ENCODE measurements at places on chromosomes 1 and 21.
A peak's percentile ranks its signal among the peaks of the same experiment; 100 is the strongest.

DNA sequence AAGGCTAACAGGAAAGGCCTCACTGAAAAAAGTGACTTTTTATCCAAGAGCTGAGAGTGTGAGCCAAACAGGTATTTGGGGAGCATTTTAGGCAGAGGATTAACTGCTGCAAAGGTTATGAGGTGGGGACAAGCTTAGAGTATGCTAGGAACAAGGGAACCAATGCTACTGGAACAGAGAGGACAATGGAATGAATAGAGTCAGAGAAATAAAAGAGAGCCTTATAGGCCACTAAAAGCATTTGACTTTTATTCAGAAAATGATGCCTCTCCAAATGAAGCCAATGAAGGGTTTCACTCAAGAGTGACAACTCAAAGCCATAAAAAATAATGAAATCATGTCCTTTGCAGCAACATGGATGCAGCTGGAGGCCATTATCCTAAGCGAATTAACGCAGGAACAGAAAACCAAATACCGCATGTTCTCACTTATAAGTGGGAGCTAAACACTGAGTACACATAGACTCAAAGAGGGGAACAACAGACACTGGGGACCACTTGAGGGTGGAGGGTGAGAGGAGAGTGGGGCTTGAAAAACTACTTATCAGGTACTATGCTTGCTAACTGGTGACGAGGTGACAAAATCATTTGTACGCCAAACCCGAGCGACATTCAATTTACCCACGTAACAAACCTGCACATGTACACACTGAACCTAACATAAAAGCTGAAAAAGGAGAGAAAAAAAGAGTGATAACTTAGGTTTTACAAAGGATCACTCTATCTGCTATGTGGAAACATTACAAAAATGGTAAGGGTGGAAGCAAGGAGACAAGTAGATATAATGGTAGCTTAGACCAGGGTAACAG lies 11.1 kb downstream of the PTP4A2 start:
- no peak for DNase-seq

GRCh38 chr1:77642196-77642595 lies 40.3 kb downstream of the ZZZ3 start:
- no peak for DNase-seq

DNA sequence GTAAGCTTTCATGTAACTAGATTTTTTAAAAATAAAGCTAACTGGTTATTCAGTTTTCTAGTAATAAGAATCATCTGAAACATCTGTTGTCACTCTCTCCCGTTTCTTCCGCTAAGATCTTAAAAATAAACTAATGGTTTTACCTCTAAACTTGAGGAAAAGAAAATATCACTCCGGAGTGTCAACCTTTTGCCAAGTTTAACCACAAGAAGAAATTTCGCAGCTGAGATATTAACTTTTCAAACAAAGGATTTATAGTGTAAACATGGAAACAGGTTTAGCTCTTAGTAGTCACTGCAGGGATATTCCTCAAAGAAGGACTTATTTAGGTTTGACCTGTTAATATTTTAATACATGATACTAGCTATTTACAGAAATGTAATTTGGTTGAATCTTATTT lies 954.9 kb downstream of the ADGRL2 start:
- DNase-seq = no peak

- DNase-seq = no peak
These were observed 133.2 kb upstream of the ZBTB40 start for GRCh38 chr1:22318279-22318981.

GRCh38 chr1:160307118-160307791 lies 22.3 kb upstream of the PEX19 start:
- no peak for DNase-seq

GRCh38 chr1:248421384-248421783 lies 18.5 kb downstream of the OR2T1 start:
- DNase-seq = no peak

DNA sequence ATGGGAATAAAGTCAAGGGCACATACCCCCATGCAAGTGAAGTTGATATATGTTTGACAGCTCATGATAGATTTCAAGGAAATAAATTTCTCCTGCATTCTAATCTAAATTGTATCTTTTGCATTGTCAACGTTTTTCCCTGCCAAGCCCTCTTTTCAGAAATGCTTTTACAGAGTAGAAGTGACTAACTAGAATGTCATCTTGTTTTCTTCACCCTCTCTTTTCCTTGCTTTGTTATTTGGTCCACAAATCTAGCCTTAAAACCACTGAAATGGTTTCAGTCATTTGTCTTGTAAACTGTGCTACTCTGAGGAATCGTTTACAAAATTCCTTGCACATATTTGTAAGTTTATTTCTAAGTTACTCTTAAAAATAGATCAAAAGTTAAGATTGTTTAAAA lies 600.8 kb upstream of the CXADR start:
- DNase-seq = no peak

DNA sequence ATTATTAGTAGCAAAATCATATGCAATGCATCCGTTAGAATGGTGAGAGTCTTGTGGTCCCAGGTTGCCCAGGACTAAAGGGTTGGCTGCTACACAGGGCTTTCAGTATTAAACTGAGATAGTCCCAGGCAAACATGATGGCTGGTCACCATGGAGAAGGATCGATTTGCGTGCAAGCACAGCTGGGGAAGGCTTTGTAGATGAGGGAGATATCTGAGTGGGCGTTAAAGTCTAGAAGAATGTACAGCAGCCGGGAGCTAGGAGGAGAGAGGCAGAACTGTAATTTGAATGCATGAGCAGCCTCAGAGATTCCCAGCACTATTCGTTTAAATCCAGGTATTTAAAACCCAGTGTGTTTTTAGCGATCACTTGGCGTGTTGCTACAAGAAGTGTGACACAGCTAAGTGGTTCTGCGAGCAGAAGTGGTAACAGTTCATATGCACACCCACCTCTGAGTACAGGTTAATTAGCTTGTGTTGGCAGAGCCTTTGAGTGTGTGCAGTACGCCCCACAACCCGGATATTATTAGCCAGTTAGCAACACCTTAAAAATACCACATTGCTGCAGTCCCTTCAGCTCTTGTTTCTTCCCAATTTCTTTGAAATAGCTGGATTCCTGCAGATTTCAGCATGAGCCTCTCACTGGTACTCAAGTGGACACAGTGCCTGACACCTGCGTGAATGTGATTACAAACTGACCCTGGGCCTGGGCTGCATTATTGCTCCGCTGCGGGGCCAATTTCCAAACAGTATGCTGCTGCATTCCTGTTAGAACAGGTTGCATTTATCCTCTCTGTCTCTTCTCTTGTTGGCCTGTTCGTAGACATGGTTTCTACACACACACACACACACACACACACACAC lies 67.2 kb upstream of the SCAF4 start:
- no peak for DNase-seq

DNA sequence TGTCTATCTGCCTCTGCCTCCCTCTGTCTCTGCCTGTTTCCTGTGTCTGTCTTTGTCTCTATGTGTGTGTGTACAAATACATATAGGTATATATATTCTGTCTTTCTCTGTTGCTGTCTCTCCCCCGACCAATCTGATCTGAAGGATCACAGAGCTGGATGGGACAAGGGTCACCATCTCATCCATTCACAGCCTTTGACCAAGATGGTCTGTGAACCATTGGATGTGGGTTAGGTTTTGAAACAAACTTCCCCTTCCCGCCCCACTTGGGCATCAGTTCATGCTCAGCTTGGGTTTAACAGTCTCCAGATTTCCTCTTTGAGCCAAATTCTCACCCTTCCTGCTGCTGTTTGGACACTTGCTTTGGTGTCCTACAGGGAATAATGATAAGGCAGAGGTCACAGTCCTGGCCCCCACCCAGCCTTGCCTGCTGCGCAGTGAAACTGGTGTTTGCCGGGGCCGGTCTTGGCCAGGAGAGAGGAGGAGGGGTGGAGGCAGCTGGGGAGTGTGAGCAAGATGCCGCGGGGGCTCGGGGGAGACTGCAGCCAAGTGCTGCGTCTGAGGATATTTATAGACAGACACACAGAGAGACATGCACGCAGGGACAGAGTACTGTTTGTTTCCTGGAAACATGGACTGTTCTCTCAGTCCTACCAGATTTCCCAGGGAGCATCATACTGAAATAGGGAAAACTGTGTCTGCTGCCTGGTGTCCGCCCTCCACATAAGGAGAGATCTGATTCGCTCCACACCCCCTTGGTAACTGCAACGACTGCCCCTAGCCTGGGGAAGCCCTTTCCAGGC lies 27.0 kb upstream of the BTG2 start:
- no peak for DNase-seq

DNA sequence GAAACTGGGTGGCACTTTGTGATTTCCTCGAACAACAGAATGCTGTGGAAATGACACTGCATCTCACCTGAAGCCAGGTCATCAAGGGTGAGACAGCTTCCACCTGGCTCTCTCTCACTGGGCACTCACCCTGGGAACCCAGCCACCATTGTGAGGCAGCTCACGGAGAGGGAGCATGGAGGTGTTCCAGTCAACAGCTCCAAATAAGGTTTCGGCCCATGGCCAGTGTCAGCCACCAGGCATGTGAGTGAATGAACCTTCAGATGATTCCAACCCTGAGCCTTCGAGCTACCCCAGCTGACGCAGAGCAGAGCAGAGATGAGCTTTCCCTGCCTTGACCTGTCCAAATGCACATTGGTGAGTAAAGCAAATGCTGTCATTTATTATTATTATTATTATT lies 58.1 kb downstream of the SYDE2 start:
- DNase-seq = no peak

- DNase-seq = no peak
These were observed 28.5 kb downstream of the CCDC185 start for GRCh38 chr1:223421676-223422075.

DNA sequence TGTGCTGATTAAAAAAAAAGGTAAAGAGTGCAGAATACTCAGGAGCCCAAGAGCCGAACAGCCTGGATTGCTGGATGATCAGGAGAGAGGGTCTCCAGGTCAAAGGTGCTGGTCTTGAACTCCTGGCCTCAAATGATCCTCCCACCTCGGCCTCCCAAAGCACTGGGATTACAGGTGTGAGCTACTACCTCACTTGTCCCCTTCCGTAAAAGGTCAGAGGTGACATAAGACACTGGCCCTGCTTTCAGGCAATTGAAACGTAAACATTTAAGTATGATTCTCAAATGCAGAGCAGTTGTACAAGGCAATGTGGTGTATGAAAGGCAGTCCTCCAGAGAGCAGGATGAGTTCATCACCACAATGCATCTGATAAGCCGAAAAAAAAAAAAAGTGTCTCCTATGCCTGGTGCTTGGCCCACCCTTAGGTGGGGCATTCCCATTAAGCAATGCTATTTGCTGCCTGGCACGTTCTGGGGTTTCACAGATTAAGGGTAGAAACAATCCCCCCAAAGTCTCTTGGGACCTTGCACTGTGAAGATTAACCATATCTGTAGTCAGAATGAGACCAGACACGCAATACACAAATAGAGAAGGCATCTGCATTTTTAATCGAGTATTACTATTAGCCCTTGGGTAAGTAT lies 47.7 kb downstream of the PARP1 start:
- DNase-seq = no peak

DNA sequence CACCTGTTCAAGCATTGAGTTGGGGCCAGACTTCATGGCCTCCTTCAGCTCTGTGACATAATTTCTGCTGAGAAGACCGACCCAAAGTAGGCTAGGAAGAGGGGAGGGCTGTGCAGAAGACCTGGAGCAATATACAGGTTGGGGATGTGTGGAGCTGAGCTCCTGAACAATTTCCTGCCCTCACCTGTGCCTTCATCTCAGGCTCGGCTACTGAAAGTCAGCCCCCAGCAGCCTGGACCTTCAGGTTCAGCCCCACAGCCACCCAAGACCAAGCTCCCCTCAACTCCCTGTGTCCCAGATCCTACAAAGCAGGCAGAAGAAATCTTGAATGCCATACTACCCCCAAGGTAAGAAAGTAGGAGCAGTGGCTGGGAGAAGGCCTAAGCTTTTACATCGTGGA lies 662 bp downstream of the DNALI1 start:
- DNase-seq = no peak

GRCh38 chr1:85374160-85374559 lies 90.8 kb downstream of the DDAH1 start:
- no peak for DNase-seq

GRCh38 chr1:8455700-8456307 lies 137.9 kb downstream of the SLC45A1 start:
- DNase-seq = no peak

GRCh38 chr21:35266546-35266945 lies 217.4 kb upstream of the RUNX1 start:
- DNase-seq = no peak

GRCh38 chr1:223845037-223845809 lies 524 bp downstream of the TP53BP2 start:
- peak; percentile 64 for DNase-seq

DNA sequence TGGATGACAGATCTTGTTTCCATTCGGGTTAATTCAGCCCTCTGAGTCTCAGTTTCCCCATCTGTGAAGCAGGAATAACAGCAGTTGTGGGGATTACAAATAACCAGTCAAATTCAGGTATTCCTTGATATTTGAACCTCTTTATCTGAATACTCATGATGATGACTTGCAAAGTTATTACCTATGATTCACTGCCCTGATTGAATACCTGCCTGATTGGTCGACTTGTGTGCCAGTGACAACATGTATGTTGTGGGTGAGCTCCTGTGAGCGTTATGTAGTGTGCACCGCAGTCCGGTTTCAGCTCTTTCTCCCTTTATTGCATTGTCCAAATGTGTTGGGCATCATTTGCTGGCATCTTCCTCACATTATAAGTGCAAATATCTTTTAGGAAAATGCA lies 9.5 kb upstream of the TMEM61 start:
- no peak for DNase-seq

DNA sequence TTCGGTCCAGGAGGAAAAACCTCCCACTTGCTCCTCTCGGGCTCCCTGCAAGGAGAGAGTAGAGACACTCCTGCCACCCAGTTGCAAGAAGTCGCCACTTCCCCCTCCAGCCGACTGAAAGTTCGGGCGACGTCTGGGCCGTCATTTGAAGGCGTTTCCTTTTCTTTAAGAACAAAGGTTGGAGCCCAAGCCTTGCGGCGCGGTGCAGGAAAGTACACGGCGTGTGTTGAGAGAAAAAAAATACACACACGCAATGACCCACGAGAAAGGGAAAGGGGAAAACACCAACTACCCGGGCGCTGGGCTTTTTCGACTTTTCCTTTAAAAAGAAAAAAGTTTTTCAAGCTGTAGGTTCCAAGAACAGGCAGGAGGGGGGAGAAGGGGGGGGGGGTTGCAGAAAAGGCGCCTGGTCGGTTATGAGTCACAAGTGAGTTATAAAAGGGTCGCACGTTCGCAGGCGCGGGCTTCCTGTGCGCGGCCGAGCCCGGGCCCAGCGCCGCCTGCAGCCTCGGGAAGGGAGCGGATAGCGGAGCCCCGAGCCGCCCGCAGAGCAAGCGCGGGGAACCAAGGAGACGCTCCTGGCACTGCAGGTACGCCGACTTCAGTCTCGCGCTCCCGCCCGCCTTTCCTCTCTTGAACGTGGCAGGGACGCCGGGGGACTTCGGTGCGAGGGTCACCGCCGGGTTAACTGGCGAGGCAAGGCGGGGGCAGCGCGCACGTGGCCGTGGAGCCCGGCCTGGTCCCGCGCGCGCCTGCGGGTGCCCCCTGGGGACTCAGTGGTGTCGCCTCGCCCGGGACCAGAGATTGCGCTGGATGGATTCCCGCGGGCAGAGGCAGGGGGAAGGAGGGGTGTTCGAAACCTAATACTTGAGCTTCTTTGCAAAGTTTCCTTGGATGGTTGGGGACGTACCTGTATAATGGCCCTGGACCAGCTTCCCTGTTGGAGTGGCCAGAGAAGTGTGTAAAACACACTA lies 45.3 kb downstream of the MRPL39 start:
- peak; percentile 93 for DNase-seq

Data from stimulated activated naive CD4-positive, alpha-beta T cell treated with Interleukin-2 at 50 U/mL for 16 hours (primary cell).